CD4-positive, alpha-beta T cell treated with Interferon alpha-2 for 1 hour (primary cell): ENCODE measurements at places on chromosomes 12 and 14.

DNA sequence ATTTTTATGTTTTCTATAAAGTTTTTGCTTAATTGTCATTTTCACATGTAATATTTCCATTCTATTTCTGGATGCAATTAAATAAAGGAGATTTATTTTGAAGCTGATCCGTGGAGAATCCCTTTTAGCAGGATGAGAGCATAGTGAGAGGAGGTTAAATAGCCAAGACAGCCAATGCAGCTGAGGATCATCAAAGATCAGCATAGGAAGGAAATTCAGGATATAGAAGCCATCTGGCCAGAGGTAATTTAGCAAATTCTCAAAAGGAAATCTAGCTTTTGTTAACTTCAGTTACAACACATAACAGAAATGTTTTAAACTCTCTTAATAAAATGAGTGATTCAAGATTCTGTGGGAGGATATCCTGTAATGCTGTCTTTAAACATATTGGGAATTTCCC, 122.8 kb upstream of the PDE3A start:
- DNase-seq = no peak

- no peak for DNase-seq
Measured at GRCh38 chr14:22500954-22501726, 87.9 kb downstream of the DAD1 start.

DNA sequence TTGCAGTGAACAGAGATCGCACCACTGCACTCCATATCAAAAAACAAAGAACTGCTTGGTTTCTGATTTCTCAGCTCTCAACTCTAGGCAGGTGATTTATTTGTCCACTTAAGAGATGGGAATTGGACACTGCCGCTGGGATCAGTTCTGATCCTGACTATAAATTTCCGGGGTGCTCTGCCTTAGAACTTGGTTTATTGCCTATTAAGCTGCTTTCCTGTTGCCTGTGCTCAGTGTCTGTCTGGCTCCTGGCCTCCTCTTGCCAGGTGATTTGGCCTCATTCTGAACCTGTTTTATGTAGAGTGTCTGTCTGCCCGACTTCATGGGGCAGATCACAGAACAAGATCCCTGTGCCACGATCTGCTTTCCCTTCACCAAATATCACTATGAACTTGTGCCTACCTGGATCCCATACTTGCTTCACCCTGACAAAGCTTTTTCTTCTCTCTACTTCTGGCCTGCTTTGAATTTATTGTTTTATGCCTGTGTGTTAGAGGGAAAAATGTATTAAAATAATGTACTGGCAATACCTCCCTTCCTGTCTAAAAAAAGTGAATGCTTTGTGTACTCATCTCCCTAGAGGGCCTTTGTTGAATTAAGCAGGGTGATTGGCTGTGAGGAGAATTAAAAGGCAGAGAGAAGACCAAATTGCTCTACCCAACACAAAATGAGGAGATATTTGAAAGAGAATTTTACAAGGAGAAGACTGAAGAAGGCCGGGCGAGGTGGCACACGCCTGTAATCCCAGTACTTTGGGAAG, 27.6 kb downstream of the CDKN1B start:
- no peak for DNase-seq

- no peak for DNase-seq
Measured at GRCh38 chr14:67574806-67575205, 25.3 kb downstream of the PIGH start.

- no peak for DNase-seq
Measured at GRCh38 chr14:105421723-105422615, 2.3 kb downstream of the MTA1 start.

- no peak for DNase-seq
Measured at GRCh38 chr12:25840678-25841465, 117.6 kb upstream of the RASSF8 start.

GRCh38 chr14:76736514-76736913, 24.8 kb upstream of the VASH1 start:
- DNase-seq = no peak

DNA sequence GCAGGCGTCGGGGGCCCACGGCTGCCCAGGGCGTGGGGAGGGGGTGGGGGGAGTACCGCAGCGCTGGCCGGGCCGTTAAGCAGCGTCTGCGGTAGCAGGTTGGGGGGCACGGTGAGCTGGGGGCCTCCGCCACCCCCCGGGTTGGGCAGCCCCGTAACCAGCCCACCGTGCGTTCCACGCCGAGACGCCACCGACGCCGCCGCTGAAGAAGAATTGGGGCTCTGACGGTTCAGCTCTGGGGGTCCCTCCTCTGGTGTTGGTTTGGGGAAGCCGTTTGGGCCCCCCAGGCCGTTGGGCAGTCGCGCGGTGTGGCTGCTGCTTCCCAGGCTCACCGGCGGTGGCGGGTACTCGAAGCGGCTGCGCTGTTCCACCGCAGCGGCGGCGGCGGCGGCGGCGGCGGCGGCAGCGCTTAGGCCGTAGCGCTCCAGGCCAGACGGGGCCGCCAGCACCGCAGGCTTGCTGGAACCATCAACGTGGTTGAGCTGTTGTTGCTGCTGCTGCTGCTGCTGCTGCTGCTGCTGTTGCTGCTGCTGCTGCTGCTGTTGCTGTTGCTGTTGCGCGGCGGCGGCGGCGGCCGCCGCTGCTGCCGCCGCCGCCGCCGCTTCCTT, 1.5 kb downstream of the IRF2BPL start:
- peak; percentile 68 for DNase-seq
